Adipose tissue (tissue), 3 donors: ENCODE measurements at places on chromosomes 2 and 18. TPM values are rescaled to one million over a fixed set of nuclear protein-coding genes. Genes with fewer than 3 reads are reported as not detected.

PDE1A gene
- polyA plus RNA-seq, result 1.3 TPM

KCNK3 gene
- polyA plus RNA-seq, result 9.1 TPM

PPP1R1C gene
- polyA plus RNA-seq, result 0.45 TPM

TMEM37 gene
- polyA plus RNA-seq, result 6.0 TPM

SYT4 gene
- 0.79 TPM for polyA plus RNA-seq

ITPRIPL1 gene
- 0.36 TPM for polyA plus RNA-seq

RBM44 gene
- 0.12 TPM for polyA plus RNA-seq

DAW1 gene
- 1.1 TPM for polyA plus RNA-seq

SLC4A3 gene
- polyA plus RNA-seq, result 10.7 TPM

NDUFB3 gene
- polyA plus RNA-seq, result 110 TPM

WDR75 gene
- 14.8 TPM for polyA plus RNA-seq

FAM237A gene
- not detected for polyA plus RNA-seq

GAREM2 gene
- 1.7 TPM for polyA plus RNA-seq

AQP12B gene
- polyA plus RNA-seq, result not detected

TFCP2L1 gene
- polyA plus RNA-seq, result 1.8 TPM

AP1S3 gene
- 0.67 TPM for polyA plus RNA-seq

RMND5A gene
- 6.2 TPM for polyA plus RNA-seq

UGT1A3 gene
- not detected for polyA plus RNA-seq

IL1R2 gene
- 31.5 TPM for polyA plus RNA-seq

SERPINB3 gene
- polyA plus RNA-seq, result 1.1 TPM

ONECUT2 gene
- under 0.01 TPM for polyA plus RNA-seq
